ENCODE measurements at places on chromosomes 1 and 21.

- DNase-seq, result peak; percentile 95
These were observed 132.6 kb downstream of the MRPS6 start for GRCh38 chr21:34205811-34206571.

GRCh38 chr1:93692983-93693591 lies 11.4 kb upstream of the BCAR3 start:
- DNase-seq, result no peak

- DNase-seq, result no peak
These were observed at the start of gene LMOD1 for GRCh38 chr1:201946224-201946908. Gene LMOD1 (minus strand): TSS chr1:201946548. CDS start chr1:201946340, 208 bp downstream.

DNA sequence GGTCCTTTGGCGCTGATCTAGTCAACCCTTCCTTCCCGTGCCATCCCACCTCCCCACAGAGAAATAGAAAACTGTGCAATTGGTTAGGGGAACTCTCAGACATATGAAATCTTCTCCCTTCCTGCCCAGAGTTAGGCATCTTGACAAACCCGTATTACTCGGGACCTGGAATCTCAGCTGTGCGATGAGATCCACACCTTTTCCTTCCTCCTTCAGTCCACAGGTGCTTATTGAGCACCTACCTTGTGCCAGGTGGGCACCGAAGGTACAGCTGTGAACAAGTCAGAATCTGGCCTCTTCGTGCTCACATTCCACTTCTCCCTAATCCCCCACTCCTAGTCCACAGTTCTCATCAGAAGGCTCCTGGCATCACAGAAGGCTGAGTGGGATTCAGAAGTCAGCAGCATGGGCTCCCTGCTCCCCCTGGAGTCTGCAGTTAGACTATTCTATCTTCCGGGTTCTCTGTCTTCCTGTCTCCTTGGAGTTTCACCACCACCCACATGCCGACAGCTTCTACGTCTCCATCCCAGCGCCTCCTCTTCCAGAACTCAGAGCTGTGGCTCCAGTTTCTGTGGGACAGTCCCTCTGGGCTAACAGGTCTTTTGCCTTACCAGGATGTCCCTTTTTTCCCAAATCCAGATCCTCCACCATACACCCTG lies 23.0 kb downstream of the KNCN start:
- DNase-seq, result no peak

DNA sequence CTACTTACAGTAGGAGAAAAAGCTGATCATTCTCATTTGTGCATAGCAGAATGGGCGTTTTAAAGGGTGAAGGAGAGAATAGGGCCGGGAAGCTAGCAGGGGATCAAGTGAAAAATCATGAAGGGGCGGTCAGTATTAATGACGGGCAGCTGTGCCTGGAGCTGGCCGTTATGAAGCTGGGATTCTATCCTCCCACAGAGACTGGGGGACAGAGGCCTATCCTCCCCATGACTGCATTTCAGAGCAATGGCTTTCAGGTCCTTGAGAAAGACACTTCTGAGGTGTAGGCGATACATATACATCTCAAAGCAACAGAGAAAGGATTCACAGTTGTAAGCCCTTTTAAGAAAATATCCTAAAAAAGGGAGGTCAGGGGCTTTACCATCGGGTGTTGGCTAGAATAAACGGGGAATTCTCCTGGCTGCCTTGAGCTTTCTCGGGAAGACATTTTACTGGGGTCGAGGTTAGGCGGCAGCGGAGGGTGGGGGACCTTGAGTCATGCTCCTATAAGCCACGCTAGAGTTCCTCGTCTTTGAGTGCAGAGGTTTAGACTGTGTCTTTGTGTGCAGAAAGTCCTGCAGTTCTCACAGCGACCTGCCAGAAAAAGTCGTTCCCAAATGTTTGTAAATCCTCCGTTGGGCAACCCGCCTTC lies 559 bp upstream of the MTARC2 start:
- DNase-seq, result no peak

GRCh38 chr1:46804027-46804889 lies 5.4 kb downstream of the CYP4B1 start:
- DNase-seq, result no peak

DNA sequence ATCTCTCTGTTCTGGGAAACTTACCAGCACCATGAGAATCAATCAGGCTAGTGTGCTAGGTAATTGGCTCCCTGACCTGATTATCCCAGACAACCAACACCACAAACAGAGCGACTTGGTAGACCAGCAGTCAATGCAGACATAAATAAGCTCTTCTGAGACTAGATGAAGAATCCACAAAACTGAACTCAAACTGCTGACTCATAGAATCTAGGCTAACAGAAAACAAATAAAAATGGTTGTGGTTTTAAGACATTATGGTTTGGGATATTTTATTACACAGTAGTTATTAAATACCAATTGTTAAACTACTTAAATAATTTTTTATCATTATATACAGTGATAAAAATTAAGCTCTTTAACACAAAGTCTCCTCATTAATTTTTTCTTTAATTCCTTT lies 535.7 kb downstream of the COL11A1 start:
- DNase-seq, result no peak

GRCh38 chr1:47650611-47651010 lies 212.8 kb downstream of the FOXD2 start:
- no peak for DNase-seq

DNA sequence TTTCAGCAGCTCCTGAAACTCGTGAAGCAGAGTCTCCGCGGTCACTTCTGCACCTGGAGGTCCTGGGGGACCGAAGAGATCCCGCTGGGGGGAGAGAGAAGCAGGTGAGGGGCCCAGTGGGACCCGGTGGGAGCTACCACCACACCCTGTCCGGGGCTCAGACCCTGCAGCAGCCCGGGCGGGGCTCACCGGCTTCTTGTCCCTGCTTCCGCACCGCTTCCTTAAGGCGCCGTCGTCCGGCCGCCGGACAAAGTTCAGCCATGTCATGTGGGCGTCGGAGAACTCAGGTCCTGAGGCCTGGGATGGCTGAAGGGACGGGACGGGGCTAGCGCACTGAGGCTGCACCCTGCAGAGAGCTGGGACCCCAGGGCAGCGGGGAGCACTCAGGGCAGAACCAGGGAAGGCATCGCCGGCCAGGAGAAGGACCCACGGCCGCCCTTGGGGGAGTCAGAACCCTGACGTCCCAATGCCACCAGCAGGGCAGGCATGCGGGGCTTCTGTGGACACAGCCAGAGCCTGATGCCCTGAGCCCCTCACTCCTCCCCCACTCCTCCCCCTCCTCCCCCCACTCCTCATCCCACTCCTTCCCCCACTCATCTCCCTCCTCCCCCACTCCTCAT lies 2.2 kb downstream of the C1QTNF12 start:
- no peak for DNase-seq

- peak; percentile 83 for DNase-seq
These were observed at the start of gene UHMK1 for GRCh38 chr1:162497723-162498495. Gene UHMK1 (plus strand): TSS chr1:162497818. CDS start chr1:162498001, 183 bp downstream.

GRCh38 chr1:239803781-239804180 lies 287.9 kb upstream of the FMN2 start:
- no peak for DNase-seq

DNA sequence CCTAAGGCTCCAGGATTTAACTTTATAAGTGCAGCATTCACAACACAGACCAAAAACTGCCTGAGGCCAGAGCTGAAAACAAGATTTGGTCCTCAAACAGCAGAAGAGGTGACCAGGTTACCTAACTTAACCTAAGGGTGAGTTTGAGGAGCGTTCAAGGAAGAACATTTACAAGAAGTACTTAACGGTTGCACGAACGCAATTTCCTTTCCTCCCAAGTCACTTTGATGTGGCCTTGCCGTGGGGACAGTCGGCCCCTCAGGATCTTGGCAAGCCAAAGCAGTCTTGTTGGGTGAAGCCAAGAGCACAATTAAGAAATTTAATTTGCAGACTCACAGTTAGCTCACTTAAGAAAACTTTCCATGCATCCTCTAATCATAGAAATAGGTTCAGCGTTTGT lies 202.6 kb upstream of the COA6 start:
- DNase-seq, result no peak

GRCh38 chr1:226350519-226350865 lies 41.5 kb upstream of the LIN9 start:
- no peak for DNase-seq

GRCh38 chr1:25573961-25574360 lies 30.6 kb downstream of the LDLRAP1 start:
- DNase-seq, result no peak

DNA sequence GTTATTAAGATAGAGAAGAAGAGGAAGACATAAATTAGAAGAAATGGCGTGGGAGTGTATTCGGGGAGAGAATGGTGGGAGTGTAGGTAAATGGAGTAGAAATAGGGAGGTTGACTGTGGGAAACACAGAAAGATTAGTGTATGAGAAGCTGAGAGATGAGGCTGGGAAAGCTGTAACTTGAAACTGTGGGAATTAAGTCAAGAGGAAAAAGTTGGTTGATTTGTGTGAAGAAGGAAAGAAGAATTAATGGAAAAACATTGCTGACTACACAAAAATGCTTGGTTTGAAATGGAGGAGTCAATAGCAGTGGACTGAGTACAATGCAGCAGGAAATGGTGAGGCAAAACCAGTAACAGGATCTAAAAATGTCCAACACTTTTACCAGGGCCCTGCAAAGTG lies 448.3 kb downstream of the PTPRC start:
- no peak for DNase-seq

- DNase-seq, result peak; percentile 42
These were observed 41.6 kb downstream of the LAMC2 start for GRCh38 chr1:183227422-183228346.

DNA sequence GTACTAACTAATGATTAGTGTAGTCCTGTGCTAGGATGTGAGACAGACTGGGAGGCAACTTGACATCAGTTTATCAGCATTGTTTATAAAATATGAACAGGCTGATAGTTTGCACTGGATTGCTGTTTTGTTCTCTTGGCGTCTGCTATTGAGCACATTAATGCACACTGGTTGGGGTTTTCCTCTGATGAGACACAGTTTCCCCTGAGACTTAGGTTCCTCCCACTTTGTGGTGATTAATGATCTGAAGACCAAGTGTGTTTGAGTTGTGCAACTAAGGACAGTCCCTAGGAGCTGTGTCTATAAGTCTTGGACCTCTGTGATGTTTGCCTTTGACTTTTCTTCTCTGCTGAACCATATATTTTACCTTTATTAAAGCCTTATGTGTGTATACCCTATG lies 1015.4 kb downstream of the AMY1C start:
- no peak for DNase-seq

DNA sequence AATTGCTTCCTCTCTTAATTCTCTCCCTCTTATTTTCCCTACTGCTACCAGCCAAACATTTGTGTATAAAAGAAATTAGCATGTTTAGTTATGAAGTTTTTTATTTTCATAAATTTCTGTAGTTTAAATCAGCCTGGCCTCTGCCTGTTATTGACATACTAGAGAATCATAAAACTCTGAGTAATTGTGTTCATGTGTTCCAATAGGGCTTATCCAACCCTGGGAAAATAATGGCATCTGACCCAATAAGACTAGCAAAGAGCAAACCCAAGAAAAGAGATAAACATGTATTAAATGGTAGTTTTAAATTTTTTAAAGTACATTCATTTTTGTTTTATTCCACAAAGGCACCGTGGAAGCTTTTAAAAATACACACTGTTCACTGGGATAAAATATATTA lies 404.3 kb downstream of the HLX start:
- DNase-seq, result no peak

GRCh38 chr1:220386494-220387195 lies 114.4 kb upstream of the RAB3GAP2 start:
- DNase-seq, result no peak

GRCh38 chr1:150764617-150765101 lies 919 bp downstream of the CTSS start:
- DNase-seq, result no peak

GRCh38 chr1:156525071-156525501 lies 24.5 kb upstream of the MEF2D start:
- no peak for DNase-seq

- DNase-seq, result peak; percentile 14
These were observed 90.8 kb downstream of the ZP4 start for GRCh38 chr1:237799762-237800474.
